M059J (cell line): ENCODE measurements at places on chromosomes 6 and 20.

- DNase-seq, result no peak
Measured at GRCh38 chr20:23279836-23280235, 70.8 kb upstream of the NXT1 start.

GRCh38 chr6:128439627-128440026 lies 80.8 kb downstream of the PTPRK start:
- DNase-seq, result no peak

DNA sequence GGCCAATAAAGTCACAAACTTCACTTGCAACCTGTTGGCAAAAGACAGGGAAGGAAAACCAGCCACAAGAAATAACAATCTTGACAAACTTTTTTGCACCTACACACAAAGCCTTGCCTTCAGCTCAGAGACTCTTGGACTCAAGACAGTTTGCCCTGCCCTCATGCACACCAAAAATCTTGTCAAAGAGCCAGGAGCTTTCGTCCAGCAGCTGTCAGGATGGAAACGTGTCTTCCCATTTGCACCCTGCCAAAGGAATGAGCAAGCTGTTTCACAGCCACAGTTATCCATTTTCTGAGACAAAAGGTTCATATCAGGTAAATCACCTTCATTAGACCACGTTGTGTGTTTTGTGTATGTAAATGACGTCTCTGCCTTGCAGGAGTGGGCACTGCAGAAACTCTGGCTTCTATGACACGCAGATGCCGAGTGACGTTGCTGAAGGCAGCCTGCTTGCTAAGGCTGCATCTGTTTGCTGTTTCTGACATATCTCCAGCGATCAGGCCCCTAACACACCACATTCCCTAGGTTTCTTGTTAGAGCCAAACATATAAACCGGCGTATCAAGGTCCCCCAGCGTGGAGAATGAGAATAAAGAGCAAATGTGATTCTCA lies 193.4 kb downstream of the SYNDIG1 start:
- no peak for DNase-seq

- DNase-seq, result peak; percentile 66
Measured at GRCh38 chr20:9359561-9360308, 154.7 kb upstream of the LAMP5 start.

GRCh38 chr6:116948533-116949304 lies 71.7 kb downstream of the RFX6 start:
- no peak for DNase-seq

GRCh38 chr6:169450097-169450496 lies 196.5 kb upstream of the THBS2 start:
- DNase-seq, result no peak

GRCh38 chr6:40568062-40568708 lies 19.0 kb downstream of the LRFN2 start:
- no peak for DNase-seq

DNA sequence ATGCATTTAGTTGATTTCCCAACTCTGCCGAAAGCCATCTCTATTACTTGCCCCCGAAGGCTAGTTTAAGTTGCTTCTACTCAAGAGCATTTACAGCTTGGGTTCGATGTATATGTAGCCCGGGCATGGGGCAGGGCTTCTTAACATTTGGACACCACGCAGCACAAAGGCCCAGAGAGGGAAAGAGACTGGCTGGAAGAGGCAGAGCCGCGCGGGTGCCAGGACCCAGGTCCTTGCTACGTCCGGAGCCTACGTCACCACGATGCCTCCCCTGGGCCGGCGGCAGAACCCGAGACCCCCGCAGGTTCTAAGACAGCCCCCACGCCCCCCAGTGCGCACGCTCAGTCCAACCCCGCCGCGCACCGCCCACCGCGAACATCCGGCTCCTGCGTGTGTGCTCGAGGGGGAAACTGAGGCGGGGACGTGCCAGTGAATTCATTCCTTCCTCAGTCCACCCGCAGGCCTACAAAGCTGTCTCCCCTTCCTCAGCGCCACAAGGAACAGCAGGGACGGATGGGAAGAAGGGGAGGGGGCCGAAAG lies 367 bp upstream of the PCIF1 start:
- DNase-seq, result peak; percentile 45

- DNase-seq, result peak; percentile 71
Measured at GRCh38 chr6:100260584-100260983, 204.1 kb downstream of the SIM1 start.

- peak; percentile 69 for DNase-seq
Measured at GRCh38 chr6:34791701-34792604, at the start of gene BLTP3A. TSS of gene BLTP3A (plus strand) at chr6:34792083. CDS start at chr6:34792251, 168 bp downstream.
